ENCODE measurements at places on chromosomes 2 and 18.

GRCh38 chr18:36411745-36412168 lies 114.2 kb downstream of the FHOD3 start:
- no peak for DNase-seq

DNA sequence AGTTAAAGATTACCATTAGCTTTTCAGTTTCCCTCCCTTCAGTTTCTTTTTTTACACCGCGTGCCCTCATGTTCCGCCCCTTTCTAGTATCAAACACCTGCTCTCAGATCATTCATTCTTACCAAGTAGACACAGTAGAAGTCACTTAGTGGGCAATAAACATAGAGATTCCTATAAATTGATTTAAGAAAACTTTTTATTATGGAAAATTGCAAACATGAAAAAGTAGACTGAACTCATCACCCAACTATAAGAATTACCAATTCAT lies 21.2 kb upstream of the CNRIP1 start:
- DNase-seq = no peak

DNA sequence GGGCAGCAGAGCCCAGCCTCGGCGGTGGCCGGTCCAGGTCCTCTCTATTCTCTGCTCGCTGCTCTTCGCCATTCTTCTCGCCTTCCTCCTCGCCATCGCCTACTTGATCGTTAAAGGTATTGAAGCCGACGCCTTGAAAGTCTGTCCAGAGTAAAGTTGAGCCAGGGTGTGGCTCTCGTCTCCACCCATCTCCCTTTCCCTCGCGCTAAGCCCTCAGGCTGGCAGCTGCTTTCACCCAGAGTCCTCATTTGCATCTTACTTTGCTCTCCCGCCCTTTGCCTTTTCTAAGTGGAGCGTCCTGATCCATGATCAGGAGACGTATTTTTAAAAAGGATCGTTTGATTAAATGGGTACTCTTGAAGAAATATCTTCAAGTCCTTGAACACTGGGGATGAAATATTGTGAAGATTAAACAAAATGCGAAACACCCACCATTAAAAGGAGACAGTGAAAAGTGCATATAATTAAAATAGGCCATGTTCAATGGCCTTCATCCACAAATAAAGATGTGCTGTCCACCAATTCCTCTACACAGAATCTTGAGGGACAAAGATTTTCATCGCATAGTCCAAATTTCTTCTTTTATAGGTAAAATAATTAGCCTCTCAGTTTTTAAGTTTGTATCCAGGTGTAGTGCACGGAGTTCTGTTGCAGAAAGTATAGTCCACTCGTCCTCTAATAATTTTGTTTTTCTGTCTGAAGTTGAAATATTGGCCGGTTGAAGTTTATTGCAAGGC lies 657 bp downstream of the ARL6IP6 start:
- no peak for DNase-seq

DNA sequence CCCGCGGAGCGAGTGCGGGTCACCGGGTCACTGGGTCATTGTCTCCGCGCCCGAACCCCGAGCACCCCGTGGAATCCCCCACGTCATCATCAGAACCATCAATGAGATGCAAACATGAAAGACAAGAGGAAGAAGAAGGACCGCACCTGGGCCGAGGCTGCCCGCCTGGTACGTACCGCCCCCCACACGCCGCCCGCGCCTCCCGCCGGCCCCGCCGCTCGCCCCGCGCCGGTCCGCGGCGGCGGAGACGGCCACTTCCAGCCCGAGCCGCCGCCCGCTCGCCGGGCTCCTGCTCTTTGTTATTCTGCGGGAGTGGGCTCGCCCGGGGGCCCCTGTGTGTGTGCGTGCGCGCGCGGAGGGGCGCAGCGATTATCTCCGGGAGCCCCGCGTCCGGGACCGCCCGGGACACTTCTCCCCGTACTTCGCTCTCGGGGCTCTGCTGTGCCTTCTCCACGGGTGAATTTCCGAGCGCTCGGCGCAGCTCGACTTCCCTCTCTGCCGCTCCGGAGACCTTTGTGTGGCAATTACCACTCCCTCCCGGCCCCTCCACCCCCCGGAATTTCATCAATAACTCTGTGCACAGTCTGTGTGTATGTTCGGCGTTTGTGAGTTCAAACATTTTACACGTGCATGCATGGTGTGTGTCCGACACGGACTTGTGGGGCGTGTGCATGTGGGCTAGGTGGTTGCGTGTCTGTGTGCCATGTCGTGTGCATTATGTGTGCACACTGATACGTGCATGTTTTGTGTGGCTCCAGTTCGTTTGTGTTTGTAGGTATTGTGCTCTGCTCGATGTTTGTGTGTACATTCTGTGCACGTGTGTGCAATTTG lies 714 bp downstream of the ASXL3 start:
- no peak for DNase-seq

DNA sequence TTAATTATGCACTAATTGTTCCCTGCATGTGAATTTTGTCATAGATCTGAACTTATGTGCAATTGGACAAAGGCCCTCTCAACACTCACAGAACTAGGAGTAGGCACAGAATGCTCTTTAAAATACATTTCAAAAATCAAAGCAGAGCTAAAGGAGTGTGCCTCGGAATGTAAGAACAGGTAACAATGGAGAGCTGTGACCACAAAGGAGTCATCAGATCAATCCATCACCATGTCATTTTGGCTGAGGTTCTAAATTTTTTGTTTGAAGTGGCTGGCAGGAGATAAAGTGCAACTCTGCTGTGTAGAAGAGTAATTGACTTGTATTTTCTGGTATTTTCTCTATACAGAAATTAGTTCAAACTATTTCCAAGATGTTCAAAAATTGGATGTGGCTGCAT lies 155.4 kb downstream of the NRP2 start:
- no peak for DNase-seq

DNA sequence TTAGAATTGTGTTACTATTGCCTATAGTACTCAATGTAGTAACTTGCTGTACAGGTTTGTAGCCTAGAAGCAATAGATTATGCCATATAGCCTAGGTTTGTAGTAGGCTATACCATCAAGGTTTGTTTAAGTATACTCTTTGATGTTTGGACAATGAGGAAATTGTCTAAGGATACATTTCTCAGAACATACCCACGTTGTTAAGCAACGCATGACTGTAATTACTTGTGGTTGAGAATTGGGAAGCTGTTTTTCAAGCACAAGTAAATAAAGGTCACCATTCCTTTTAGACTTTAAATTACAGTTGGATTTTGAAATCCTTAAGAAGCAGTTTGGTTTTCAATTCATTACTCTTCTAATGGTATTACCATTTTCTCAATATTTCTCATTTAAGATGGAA lies 89.8 kb upstream of the KCNH7 start:
- no peak for DNase-seq

- no peak for DNase-seq
These were observed 4.3 kb downstream of the KDM3A start for GRCh38 chr2:86445436-86445835.

All from anterior cingulate cortex (tissue), 58 donors.